ENCODE measurements at places on chromosomes 5 and 9.

GRCh38 chr5:181140766-181141165 lies 6.6 kb upstream of the OR2V2 start:
- DNase-seq = no peak

- no peak for DNase-seq
These were observed 27.2 kb downstream of the SLC6A7 start for GRCh38 chr5:150217038-150217437.

DNA sequence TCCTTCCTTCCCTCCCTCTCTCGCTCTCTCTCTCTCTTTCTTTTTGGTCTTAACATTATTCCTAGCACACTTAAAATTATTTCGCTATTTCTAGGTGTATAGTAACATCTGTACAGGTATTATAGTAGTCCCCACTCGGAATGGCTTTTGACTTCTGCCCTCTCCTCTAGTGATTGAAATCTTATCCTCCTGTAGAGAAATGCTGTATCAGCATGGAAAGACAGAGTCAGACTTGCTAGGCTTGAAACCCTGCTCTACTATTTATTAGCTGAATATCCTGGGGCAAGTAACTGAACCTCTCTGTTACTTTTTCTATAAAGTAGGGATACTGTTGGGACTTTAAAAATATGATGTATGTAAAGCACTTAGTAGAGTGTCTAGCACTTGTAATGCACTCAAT lies 681.9 kb upstream of the C9orf72 start:
- DNase-seq = no peak

- no peak for DNase-seq
These were observed 13.0 kb upstream of the SARDH start for GRCh38 chr9:133750982-133751649.

DNA sequence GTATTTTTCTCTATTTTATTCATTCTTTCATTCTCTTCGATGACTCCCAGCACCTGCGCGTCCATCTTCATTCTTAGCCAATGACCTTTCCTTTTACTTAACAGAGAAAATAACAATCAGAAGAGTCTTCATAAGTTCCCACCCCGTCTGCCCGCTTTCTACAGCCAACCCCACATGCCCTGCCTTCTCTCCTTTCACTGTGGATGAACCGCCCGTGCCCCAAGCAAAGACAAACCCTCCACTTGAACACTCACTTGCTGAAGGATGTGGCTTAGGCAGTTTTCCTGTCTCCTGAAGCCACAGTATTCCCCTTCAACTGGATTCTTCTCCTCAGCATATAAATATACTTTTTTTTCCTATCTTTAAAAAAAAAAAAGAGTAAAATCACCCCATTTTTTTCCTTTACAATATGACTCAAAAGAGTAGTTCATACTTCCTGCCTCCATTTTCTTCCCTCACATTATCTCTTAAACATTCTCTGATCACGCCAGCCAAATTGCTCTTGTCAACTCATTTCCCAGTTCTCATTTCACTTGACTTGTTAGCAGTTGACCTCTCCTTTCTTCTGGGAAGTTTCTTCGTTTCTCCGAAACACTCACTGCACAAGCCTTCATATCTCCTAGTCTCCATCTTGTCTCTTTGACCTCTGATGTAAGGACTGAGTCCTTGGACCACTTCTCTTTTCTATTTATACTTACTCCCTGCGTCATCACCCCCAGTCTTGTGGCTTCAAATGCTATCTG lies 11.1 kb downstream of the NIPSNAP3B start:
- peak; percentile 68 for DNase-seq

DNA sequence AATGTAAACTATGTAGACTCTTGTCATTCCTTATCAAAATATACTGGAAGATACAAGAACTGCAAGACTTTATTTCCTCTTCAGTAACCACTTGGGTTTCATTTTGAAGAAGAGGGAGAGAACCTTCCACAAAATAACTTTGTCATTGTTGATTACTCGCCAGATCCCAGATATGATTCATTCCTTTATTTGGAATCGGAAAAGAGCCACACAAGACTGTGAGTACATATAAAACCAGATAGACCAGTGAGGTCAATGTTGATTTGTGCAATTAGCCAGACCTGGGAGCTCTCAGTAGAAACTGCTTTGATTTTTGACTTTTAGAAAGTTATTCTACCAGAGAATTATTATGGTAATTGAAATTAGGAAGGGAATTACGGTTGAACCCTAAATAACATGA lies 146.1 kb downstream of the TMEM167A start:
- no peak for DNase-seq

DNA sequence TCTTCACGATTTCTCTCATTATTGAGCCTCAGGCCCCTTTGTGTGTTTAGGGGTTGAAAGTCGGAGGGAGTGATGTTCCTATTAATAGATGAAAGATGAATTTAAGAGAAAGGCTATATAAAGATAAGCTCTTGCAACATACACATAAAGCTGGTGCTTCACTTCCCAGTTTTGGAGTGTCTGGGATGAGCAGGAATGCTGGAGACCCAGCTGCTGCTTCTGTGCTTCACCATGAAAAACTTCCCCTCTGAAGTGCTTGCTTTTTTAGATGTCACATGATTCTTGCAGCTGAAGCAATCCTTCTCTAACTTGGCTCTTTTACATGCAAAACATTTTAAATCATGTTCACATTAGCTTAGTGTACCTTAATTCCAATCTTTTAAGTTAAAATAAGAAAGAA lies 19.7 kb upstream of the SNCAIP start:
- no peak for DNase-seq

All from hematopoietic multipotent progenitor cell treated with erythropoietin and hydrocortisone succinate and interleukin-3 and kit ligand, for 8 days (in vitro differentiated cells).